GM23248 (cell line): ENCODE measurements at places on chromosomes 7 and 10. TPM values are rescaled to one million over a fixed set of nuclear protein-coding genes. Genes with fewer than 3 reads are reported as not detected.

The MYL10 gene
- not detected in 2 replicates for total RNA-seq

The CDK5 gene
- 16.2 and 27.7 TPM in 2 replicates for total RNA-seq

The CLRN3 gene
- total RNA-seq, result not detected in 2 replicates

GRCh38 chr10:31290386-31290785 is 28.6 kb upstream of the ZEB1 start:
- H3K36me3 ChIP-seq, result no peaks in the 10 kb centered on the region
- no peaks in the 10 kb centered on the region for H3K27me3 ChIP-seq
- no peak overlapping the region for H3K4me3 ChIP-seq
- no peak overlapping the region for H3K27ac ChIP-seq
- DNase-seq, result no peak

GRCh38 chr10:24156686-24157085 is 52.3 kb upstream of the KIAA1217 start:
- DNase-seq, result peak; percentile 68
- H3K27ac ChIP-seq, result no peak overlapping the region
- peaks cover 6% of the 10 kb centered on the region; the same call in 1 of the 2 replicates for H3K4me1 ChIP-seq
- no peaks in the 10 kb centered on the region for H3K27me3 ChIP-seq
- H3K4me3 ChIP-seq, result no peak overlapping the region

- peak overlapping the region; percentile 19; the same call in 1 of the 2 replicates for H3K27ac ChIP-seq
- 0 out of 2 replicates have a peak, but pooled peaks cover 5% of the 10 kb centered on the region for H3K36me3 ChIP-seq
- DNase-seq, result peak; percentile 82
Observed at GRCh38 chr10:95236068-95236903, 42.2 kb downstream of the ACSM6 start.
